ENCODE measurements at places on chromosomes 4 and X.

- DNase-seq = no peak
These were observed 91.5 kb downstream of the COX18 start for GRCh38 chr4:72977936-72978485.

GRCh38 chr4:77006753-77007353 lies 57.3 kb downstream of the SEPTIN11 start:
- no peak for DNase-seq

DNA sequence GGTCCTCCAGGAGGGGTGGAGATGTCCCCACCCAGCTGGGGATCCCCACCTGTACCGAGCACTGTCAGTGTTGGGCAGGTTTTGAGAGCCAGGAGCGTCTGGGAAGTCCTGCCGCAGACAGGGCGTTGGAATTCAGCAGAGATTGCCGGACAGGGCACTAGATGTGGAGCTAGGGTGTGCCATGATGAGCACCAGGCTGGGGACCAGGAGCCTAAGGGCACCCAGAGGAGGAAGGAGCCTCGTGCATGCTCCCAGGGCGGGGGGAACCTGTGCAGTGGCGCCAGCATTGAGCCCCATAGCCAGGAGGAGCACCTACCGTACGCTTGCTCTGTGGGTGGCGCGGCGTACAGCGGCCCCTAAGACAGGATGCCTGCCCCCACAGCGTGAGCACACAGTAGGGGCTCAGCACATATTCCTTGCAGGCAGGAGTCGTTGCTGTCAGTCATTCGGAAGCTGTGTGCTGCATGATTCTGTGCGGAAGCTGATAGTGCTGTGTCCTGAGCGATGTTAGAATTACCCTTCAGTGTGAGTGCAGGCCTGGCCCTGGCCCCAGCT lies 18.8 kb upstream of the TADA2B start:
- DNase-seq = no peak

GRCh38 chr4:46124773-46125413 lies 1.0 kb upstream of the GABRG1 start:
- no peak for DNase-seq

DNA sequence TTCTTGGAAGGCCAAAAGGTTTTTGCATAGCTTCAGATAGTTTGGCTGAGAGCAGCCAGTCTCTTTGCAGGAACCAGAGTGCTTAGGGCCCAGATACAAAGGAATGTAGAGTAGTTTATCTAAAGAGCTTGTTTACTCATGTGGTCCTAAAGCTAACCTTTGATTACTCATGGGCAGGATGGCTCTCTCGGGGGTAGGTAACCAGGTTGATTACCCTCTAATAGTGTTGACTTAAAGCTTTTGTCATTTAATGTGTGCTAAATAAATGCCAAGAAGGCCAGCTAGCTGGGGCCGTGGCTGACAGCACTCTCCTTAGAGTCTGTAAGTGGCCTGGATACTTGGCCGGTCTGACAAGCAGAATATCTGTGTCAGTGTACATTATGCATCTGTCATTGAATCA lies 69.7 kb upstream of the MAGEB16 start:
- no peak for DNase-seq

DNA sequence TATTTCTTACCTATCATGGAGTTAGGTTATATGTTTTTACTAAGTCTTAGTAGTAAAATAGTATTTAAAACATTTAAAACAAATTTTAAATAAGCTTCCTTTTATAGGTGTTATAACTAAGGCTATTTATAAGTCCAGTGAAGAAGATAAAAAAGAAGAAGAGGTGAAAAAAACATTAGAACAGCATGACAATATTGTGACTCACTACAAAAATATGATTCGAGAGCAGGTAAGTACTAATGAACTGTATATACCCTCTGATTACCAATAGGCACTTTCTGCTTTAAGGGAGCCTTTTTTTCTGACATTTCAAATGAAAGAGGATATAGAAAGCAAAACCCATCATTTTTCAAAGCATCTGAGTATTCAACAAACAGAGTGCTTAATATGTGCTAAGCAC lies 76.6 kb downstream of the USO1 start:
- no peak for DNase-seq

DNA sequence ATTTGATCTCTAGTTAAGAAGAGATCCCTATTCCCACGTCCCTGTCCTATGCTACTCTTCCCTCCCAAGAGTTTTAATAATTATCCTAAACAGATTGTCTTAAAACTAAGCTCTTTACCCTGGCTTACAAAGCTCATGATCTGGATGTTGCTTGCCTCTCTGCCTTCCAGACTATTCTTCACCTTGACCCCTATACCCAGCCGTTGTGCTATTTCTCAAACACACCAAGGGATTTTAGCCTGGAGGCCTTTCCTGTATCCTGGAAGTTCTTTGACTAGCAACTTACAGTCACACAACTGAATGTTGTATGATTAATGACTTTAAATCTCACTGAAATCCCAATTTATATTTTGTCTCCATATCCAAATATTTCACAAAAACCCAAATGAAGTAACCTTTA lies 314.9 kb downstream of the ADGRL3 start:
- no peak for DNase-seq

DNA sequence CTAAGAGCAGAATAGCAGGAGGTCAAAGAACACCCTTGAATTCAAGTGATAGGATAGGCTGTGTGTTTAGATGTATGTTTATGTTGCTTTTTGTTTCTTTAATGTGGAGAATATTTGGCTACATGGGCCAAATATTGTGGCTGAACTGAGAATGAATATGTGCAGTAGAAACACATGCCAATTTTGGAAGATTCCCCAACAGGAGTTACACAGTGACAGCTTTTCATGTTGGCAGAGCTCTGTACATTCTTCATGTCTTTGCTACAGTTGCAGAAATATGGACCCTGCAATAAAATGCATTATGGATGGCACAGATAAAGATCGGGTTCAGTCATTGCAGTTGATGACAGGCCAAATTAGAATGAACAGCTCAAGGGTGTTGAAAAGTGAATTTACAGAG lies 82.8 kb upstream of the SLC4A4 start:
- DNase-seq = no peak

DNA sequence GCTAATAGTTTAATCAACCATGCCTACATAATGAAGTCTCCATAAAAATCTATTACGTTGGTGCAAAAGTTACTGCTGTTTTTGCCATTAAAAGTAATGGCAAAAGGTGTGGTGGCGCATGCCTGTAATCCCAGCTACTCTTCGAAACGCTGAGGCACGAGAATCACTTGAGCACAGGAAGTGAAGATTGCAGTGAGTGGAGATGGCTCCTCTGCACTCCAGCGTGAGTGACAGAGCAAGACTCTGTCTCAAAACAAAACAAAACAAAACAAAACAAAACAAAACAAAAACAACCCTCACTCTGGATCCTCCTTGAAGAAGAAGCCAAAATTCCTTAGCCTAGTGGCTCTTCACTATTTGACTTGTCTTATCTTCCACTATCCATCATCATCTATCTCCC lies 78.0 kb downstream of the MSN start:
- DNase-seq = no peak

DNA sequence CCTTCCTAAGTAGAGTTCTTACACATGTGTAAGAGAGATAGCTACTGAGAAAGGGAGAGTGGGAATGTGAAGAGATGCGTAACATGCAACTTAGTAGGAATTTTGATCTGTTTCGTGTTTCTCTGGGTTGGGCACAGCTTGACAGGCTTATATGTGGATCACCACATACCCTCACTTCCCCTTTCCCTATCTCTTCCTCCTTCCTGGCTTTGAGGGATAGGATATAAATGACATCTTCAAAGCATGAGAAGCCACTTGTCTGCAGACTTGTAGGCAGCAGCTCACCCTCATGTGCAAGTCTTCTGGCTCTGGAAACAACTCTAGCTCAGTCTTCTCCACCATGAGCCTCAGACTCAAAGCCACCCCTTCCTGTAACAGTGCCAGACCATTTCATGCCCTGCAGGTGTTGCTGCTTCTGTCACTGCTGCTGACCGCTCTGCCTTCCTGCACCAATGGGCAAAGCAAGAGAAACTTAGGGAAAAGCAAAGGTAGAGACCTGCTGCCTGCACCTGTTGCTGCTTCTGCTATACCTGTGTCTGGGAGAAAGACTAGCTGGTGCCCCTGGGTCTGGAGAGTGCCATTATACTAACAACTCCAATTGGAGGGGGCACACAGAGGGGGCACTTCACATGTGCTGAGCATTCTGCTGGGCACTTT lies 5.4 kb upstream of the PF4V1 start:
- no peak for DNase-seq

DNA sequence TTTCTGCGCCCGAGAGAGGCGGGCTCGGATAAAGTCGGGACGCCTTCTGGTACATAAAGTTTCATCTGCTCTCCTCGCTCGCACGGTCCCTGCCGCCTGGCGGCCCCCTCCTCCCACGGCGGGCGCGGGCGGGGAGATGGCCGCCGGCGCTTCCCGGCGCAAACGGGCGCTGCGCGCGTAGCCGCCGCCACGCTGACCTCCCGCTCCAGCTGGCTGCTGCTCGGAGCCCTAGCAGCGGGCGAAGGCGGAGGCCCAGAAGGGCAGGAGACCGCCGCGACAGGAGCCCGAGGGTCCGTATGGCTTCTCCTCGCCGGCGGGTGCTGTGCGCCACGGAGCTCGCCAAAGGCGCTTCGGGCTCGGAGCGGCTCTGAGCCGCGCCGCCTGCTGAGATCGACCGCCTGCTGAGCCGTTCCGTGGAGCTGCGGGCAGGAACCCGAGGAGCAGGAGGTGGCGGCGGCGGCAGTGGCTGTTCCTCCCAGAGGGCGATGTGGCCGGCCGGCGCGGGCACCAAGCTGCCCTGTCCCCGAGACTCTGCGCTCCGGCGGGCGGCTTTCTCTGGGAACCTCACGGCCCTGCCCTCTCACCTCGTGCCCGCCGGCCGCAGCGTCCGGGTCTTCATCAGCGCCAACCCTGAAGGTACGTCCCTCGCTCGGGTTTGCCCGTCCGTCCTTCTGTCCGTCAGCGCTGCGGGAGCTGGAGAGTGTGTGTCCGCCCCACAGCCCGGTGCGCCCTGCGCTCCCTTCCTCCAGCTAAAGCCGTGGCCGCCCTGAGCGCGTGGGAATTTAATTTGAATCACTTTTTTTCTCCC lies at the start of gene NWD2:
Gene NWD2, plus strand, starts transcription at position 161 of the 808 bp plus-strand sequence. Its CDS starts 325 bp downstream, at position 486.
- no peak for DNase-seq

- no peak for DNase-seq
These were observed 174.0 kb downstream of the SOWAHB start for GRCh38 chr4:76723924-76724323.

GRCh38 chr4:79652232-79652631 lies 244.2 kb upstream of the GK2 start:
- DNase-seq = no peak

GRCh38 chrX:46628460-46629371 lies 55.2 kb downstream of the CHST7 start:
- DNase-seq = no peak

DNA sequence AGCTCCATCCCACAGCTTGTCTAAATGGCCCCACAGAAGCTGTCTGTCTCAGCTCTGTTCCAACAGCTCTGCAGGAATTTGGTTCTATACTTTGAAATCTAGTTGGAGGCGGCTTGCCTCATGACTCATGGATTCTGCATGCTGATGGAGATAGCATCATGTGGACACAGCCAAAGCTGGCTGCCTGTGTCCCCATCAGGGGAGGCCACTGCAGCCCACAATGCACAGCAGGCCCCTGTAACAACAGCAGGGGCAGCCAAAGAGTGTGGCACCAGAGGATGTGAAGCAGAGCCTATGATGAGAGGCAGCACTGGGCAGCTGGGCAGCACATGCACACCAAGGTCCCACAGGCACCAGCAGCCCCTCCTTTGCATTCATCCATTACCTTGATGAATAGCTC lies 67.2 kb downstream of the DCAF12L1 start:
- DNase-seq = no peak

GRCh38 chr4:183996868-183997267 lies 91.8 kb downstream of the STOX2 start:
- no peak for DNase-seq

- no peak for DNase-seq
These were observed 7.8 kb upstream of the MAP7D3 start for GRCh38 chrX:136258951-136259350.

DNA sequence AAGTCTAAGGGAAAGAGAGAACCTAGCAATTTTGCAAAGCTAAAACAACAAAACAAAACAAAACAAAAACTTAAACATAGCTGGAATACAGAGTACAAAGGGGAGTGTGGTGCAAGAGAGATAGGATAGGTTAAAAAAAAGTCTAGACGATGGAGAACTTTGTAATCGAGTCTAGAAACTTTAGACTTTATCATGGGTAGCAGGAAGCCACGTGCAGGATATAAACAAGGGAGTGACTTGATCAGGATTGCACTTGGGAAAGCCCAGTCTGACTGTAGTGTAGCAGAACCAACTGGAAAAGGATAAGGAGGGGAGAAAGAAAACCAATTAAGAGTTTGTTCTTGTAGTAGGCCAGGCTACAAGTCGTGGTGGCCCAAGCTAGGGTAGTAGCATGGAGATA lies 750.1 kb downstream of the RPA4 start:
- DNase-seq = no peak

- DNase-seq = no peak
These were observed 76.2 kb downstream of the PRRG1 start for GRCh38 chrX:37425370-37425769.

DNA sequence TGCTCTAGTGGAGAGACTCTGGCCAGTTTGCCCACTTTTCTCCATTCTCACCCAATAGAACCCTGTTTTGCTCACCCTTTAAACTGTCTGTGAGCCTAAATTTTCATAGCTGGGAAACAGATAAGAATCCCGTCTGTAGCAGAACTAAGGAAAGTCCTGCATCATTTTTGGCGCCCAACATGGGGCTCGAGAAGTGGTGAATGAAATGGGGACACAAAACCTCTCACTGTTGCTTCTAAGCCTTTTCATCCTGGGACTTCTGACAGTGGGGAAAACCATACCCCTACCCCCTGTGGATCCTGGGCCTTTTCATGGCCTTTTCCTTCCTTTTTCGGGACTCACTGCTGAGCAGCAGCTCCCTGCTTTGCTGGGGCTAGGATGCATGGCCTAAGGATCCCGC lies 189.9 kb downstream of the INPP4B start:
- DNase-seq = no peak

GRCh38 chrX:63934791-63935190 lies 149.8 kb upstream of the ARHGEF9 start:
- no peak for DNase-seq

DNA sequence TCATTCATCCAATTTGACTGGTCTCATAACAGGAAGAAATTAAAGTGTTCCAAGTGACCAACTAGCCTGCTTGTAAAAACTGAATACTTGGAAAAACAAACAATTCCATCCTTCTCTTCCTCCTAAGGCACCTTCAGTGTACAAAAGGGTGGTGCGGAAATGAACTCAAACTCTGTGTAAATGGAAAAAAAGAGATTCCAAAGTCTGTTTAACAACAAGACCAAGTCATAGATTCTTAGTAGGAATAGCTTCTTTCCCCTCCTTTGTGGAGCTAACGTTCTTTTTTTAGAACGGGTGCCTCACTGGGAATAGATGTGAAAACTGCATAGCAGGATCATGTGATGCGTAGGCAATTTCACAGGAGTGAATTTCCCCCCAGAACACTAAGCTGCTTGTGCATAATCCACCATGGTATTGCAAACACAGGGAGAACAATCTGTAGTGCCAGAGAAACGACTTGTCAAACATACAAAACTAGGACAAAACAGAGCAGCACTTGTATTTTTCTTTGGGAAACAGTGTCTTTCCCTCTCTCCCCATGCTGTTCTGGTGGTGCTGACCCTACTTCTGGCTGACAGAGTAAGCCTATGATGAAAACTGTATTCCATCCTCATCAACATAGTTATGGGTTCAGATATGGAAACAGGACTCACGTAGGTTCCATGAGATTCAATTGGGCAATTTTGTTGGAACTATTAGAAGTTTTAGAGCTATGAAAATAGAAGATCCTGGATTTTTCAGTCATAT lies 13.2 kb upstream of the SOD3 start:
- no peak for DNase-seq
